ENCODE measurements at places on chromosomes 12 and 14. TPM values are rescaled to one million over a fixed set of nuclear protein-coding genes. Genes with fewer than 3 reads are reported as not detected.
A peak's percentile ranks its signal among the peaks of the same experiment; 100 is the strongest.

PLEKHD1 gene
- not detected for total RNA-seq

GPR132 gene
- 0.36 TPM for total RNA-seq

GPR84 gene
- 0.16 TPM for total RNA-seq

KRT74 gene
- total RNA-seq, result 0.12 TPM

PSME2 gene
- 116 TPM for total RNA-seq

SCNN1A gene
- total RNA-seq, result 142 TPM

TPH2 gene
- total RNA-seq, result not detected

BDKRB2 gene
- total RNA-seq, result 22.1 TPM

IL23A gene
- 1.8 TPM for total RNA-seq

TAS2R13 gene
- total RNA-seq, result 0.44 TPM

JAG2 gene
- 18.9 TPM for total RNA-seq

CMA1 gene
- 0.64 TPM for total RNA-seq

NOXRED1 gene
- total RNA-seq, result not detected

DRAM1 gene
- total RNA-seq, result 3.0 TPM

GRCh38 chr12:71940068-71940467 is 1.4 kb downstream of the TPH2 start:
- ATAC-seq, result no peak

- no peak for ATAC-seq
Observed at GRCh38 chr14:47539031-47539461, 136.4 kb downstream of the MDGA2 start.

- ATAC-seq, result no peak
Observed at GRCh38 chr12:59429766-59430165, 166.1 kb upstream of the SLC16A7 start.

GRCh38 chr14:28196878-28197277 is 569.7 kb upstream of the FOXG1 start:
- no peak for ATAC-seq

DNA sequence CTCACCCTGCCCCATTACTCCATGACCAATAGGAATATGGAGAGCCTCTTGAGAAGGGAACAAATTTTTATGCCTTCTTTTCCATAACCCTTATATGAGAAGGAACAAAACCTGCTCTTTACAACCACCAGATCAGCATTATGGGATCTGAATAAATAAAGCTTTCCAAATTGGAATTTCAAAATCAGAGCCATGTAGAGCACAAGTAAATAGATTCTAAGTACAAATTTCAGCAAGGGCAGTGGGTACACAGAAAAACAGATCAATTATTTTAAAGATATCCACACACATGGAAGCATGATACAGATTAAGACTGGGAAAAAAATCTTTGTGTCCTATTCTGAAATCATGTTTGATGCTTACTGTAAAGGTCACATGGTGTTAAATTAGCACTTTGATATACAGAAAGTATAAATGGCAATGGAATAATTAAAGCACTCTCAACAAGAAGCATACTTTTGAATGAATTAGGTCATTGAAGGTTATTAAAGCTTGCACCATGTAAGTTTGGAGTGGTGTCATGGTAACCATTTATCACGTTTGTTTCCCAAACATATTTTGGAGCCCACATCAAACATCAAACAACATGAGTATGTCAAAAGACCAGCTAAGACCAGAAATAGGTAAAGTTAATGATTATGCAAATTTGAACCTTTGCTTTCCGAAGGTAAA is 75.9 kb upstream of the AVPR1A start:
- no peak for ATAC-seq

DNA sequence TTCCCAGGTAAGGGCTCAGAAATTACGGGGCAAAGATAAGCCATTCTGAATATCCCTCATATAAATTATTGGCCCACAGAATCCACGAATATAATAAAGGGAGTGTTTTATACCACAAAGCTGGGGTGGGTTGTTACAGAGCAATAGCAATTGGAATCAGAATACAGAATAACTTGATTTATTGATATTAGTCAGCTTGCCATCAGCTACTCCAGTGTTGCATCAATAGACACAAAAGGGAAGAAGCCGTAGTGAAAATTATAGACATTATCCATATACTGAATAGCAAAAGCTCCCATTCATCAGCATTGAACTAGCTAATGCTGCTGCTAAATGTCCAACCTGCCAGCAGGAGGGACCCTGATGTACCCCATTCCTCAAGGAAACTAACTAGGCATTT is 18.3 kb downstream of the MDGA2 start:
- ATAC-seq, result no peak

DNA sequence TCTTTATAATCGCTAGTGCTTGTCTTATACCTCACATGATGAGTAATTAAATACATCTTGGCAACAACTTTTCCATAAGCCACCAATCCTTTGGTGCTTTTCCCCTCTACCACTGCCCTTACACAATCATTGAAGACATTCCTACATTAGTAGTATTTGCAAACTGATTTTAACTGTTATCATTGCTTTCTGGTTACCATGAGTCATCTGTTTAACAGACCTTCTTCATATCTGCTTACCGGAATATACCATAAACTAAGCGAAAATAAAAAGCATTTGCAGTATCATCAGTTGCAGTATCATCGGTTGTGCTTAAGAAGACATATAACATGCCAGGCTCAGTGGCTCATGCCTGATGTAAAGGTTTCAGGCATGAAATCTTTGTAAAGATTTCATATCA is 54.8 kb upstream of the PLEKHA5 start:
- ATAC-seq, result no peak

GRCh38 chr12:17818931-17819330 is 271.1 kb downstream of the RERGL start:
- peak; percentile 45 for ATAC-seq

DNA sequence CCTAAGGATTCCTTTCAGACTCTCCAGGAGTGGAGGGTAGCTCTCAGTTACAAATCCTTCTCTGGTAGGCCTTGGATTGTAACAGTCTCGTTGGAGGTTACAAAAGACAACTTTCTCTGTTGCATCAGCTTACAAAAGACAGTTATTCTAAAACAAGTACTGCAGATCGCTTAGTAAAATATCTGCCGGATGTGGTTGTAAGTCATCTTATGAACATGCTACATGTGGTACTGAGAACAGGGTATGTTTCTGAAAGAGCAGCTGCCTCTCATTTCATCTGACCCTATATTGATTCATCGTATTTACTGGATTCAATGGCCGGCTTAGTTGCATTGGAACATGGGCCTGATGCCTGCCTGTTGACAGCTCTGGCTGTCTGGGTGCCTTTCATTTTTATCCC is 157.4 kb downstream of the PTCSC3 start:
- ATAC-seq, result no peak

DNA sequence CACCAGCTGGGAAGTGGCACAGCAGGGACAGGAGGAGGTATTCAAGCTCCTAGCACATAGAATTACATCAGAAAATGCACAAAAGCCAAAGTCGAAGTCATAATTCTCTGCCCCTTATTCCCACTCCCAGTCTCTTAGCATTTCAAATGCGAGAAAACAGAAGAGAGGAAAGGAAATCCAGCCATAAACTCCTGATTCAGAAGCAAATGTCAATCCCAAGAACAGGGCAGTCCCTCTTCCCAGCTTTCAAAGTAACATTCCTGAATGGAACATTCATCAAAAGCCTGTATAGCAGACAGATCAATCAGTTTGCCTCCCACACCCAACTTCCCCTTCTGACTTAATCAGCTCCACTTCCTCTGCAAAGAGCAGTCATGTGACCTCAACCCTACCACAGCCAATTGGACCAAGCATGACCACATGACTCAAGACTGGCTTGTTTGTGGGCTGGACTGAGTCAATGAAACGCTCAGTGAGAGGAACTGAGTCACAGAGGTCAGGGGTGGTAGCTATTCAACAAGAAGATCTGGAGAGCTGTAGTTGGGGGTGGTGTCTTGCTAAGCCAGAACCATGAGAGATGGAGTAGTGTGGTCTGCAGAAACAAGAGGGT is 41.4 kb upstream of the TUNAR start:
- ATAC-seq, result no peak

DNA sequence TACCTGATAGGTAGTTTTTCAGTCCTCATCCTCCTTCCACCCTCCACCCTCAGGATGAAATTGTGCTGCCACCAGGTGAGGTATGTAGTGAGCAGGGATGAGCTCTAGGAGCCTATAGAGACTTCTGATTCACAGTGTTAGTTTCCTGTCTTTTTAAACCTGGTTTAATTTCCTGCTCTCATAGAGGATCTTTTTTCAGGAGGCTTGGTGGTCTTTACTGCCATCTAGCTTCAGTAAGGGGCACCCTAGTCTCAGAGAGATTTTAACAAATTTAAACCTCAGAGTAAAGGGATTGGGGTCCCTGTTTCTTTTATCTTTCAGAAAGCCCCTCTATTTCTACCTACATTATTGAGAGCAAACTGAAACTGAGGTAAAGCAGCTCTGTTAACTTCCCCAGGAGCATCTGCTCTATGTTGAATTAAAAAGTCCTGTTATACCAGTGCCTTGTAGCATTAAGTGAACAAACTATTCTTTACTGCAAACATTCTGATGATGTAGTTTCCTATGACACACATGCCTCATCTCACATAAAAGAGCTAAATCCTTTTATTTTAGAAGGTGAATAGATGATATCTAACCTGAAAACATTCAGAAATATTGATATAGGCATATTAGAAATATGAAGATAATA is 172.2 kb upstream of the DDHD1 start:
- ATAC-seq, result no peak

- no peak for ATAC-seq
Observed at GRCh38 chr14:64324895-64325294, 30.7 kb upstream of the ESR2 start.

DNA sequence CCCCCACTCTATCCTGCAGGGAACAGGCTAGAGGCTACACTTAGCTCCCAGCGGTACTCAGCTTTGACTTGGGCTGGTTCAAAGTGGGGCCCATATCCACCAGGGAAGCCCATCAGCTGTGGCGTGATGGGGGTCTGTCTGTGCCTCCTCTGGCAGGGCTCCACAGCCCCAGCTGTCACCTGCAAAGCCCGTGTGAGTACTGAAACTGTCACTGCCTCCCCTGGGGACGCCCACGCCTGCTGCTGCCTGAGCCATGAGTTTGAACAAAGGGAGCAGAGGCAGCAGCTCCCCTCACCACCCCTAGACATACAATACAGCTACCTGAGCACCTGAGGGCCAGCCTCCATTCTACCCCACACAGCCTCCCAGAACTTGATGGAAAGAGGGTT is 5.0 kb downstream of the REM2 start:
- ATAC-seq, result peak; percentile 1

DNA sequence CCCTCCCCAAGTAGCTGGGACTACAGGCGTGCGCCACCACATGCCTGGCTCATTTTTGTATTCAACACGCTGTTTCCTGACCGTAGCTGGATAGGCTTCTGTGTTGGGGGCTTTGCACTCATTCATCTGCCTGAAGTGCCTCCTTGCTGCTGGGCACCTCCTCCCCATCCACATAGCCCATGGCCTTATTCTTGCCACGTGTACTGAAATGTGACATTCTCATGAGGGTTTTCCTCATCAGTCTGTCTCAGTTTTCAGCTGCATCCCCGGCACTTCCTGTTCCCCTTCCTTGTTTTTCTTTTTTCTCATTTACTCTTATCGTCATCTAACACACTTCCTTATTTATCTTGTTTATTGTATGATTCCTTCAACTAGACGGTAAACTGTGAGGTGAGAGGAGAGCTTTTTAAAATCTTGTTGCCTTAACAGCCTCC is 36.6 kb downstream of the RCOR1 start:
- ATAC-seq, result no peak

GRCh38 chr12:12147111-12147510 is 76.4 kb downstream of the BCL2L14 start:
- no peak for ATAC-seq

GRCh38 chr14:37048666-37049071 is 123.7 kb downstream of the SLC25A21 start:
- ATAC-seq, result peak; percentile 96

DNA sequence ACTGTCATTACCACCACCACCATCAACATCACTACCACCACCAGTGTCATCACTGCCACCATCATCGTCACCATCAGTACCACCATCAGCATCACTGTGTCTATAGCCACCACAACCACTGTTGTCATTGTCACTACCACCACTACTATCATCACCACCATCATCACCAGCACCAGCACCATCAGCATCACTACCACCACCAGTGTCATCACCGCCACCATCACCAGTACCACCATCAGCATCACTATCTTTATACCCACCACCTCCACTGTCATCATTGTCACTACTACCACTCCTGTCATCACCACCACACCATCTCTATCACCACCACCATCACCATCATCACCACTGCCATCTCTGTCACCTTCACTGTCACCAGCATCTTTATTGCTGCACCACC is 60.6 kb downstream of the BEGAIN start:
- ATAC-seq, result peak; percentile 32

DNA sequence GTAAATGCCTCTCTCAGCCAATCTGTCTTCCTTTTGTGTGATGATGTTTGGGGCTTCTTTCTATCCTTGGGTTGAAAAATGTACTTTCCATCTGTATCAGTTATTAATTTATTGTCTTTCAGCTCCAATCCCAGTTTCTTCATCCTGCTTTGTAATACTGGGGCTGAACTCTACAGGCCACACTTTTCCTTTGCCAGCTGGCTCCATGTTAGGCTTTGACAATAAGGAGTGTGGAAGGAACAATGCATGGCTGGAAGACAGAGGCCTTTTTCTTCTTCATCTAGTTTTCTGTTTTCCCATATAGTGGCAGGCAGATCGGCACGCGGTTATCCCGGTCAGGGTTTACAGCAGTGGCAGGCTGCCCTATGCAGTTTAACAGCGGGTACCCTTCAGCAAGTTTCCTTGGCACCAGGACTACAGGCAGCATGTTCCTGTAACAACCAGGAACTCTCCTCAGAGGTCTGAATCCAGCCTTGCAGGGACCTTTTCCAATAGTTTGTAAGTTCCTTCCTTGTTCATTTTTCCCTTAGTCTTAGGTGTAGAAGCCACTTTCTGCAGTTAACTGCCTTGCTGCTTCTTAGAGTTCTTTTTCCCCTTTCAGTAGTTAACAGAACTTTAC is 38.5 kb upstream of the CRACR2A start:
- ATAC-seq, result no peak

DNA sequence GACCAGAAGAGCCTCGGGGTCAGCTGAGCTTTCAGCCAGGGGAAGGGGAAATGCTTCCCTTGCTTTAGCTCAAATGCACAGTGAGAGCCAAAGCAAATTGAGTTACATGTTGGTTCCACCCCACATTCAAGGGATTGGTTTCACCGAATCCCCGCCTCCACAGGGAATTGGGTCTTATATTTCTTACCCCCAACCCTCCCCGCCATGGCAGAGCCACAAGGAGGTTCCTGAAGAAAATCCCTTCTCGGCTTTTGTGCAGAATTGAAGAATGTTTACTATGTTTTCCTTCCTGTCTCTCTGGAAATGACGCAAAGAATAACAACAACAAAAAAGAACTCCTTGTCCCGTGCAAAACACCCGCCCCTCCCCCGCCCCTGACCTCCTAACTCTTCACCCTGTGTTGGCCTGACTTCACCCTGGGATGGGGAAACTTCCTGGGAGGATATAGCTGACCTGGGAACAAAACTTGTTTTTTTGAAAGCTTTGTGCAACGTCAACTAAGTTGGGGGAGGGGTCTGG is 21.9 kb upstream of the CIPC start:
- ATAC-seq, result peak; percentile 46

DNA sequence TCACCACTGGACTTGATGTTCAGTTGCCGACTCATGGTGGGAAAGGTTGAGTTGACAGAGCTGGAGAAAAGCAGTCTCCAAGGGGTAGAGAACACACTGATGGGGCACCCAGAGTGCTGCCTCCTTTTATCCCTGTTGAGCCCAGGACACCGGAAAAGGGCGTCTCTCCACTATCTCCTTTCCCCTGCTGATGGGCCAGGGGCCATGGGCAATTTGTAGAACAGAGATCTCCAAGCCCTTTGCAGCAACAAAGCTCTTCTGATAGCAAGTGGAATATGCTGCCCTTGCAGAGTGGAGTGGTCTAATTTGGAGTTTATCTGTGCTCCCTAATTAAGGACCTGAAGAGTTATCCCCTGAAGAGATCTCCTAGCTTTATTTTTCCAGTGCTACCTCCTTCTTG is at the start of gene KRT74:
KRT74 (minus strand) TSS at position 101 of the 400 bp plus-strand sequence; CDS start at position 35, 66 bp downstream.
- no peak for ATAC-seq
